Peyer's patch (tissue), 4 donors: ENCODE measurements at places on chromosomes 1 and 21. TPM values are rescaled to one million over a fixed set of nuclear protein-coding genes. Genes with fewer than 3 reads are reported as not detected.

DNA sequence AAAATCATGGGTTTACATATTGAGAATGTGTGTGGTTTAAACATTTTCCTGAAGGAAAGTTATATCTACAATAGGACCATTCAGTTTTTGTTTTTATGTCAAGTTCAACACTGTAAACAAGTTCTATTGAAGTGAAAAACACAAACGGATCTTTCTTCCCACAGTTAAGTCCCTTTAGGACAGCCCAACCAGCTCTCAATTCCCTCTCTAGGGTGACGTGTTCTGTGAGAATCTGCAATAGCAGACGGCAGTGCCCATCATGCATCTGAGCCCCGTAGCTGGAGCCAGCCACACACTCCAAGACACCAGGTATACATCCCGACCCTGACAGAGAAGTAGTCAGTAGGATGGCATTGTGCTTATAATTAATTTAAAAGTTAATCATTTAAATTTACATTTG, 26.3 kb upstream of the IVNS1ABP start:
- DNase-seq = no peak
- H3K36me3 ChIP-seq = no peaks in the 10 kb centered on the region
- H3K27me3 ChIP-seq = no peaks in the 10 kb centered on the region
- H3K4me1 ChIP-seq = peaks cover 8% of the 10 kb centered on the region

GRCh38 chr1:14894811-14895560, 258.6 kb upstream of the TMEM51 start:
- no peak overlapping the region for H3K27ac ChIP-seq
- DNase-seq = no peak
- H3K36me3 ChIP-seq = no peaks in the 10 kb centered on the region
- H3K4me1 ChIP-seq = no peaks in the 10 kb centered on the region
- no peaks in the 10 kb centered on the region for H3K27me3 ChIP-seq

DNA sequence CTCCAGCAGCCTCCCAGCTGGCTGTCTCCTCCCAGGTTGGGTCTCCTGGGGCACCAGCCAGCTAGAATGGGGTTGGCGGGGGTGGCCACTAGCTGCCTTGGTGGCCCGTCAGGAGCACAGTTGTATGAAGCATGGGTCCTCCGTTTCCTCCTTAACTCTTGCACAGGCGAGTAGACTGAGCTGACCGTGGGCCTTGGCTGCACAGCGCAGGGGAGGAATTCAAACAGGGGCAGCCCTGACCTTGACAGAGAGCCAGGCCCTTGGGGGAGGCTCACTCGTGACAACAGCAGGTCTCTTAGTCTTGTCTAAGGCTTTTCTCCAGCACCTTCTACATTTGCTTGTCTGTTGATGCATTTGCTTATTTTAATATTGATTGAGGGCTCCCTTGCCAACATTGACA, 114.1 kb downstream of the PRDM2 start:
- no peaks in the 10 kb centered on the region for H3K36me3 ChIP-seq
- no peaks in the 10 kb centered on the region for H3K4me1 ChIP-seq
- H3K27ac ChIP-seq = no peak overlapping the region
- no peak overlapping the region for H3K4me3 ChIP-seq

LCE2C gene
- total RNA-seq = not detected

- H3K4me1 ChIP-seq = no peaks in the 10 kb centered on the region
- H3K4me3 ChIP-seq = no peak overlapping the region
- no peaks in the 10 kb centered on the region for H3K27me3 ChIP-seq
- no peak for DNase-seq
- no peaks in the 10 kb centered on the region for H3K36me3 ChIP-seq
Measured at GRCh38 chr1:116164150-116164549, 53.0 kb downstream of the MAB21L3 start.

REN gene
- total RNA-seq = not detected

DNA sequence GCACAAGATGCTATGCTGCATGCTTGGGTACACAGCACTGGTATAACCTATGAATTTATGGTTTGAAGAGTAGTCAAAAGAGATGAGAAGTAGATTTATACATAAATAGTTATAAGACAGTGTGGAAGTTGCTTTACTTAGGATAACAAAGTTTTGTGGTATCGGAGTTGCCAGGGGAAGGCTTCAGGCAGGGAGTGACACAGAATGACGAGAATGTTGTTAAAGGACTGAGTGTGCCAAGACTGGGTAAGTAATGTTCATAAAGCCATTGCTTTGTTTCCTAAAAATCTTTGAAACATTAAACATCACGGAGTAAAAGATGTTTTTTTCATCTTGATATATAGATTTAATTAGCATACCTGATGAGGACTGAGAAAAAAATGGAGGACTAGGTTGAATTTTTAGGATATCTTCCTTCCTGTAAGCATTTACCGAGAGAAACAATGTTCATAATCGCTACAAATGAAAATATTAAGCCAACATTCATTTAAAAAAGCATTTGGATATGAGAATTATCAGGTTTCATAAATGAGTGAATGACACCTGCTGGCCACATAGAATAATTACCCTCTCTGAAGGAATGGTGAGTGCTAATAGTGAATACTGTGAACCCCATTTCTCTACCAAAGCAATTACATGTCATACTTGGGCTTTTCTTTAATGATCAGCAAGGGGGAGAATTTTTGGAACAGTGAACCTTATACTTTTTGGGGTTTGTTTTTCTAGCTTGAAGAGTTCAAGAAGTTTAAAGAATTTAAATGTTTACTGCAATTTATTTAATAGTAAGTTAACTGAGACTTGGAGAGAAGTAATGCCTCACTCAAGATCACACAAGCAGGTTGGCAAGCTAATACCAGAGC, 28.4 kb downstream of the EXTL2 start:
- H3K4me1 ChIP-seq = no peaks in the 10 kb centered on the region
- H3K4me3 ChIP-seq = no peak overlapping the region
- no peaks in the 10 kb centered on the region for H3K36me3 ChIP-seq
- H3K27me3 ChIP-seq = no peaks in the 10 kb centered on the region
- DNase-seq = no peak

GRCh38 chr1:109790329-109790728, 26.6 kb upstream of the EPS8L3 start:
- no peaks in the 10 kb centered on the region for H3K36me3 ChIP-seq
- DNase-seq = no peak
- H3K27me3 ChIP-seq = no peaks in the 10 kb centered on the region
- H3K27ac ChIP-seq = no peak overlapping the region

- no peak overlapping the region for H3K27ac ChIP-seq
- no peak overlapping the region for H3K4me3 ChIP-seq
- no peak for DNase-seq
- no peaks in the 10 kb centered on the region for H3K4me1 ChIP-seq
- no peaks in the 10 kb centered on the region for H3K27me3 ChIP-seq
Measured at GRCh38 chr1:200237066-200237465, 172.8 kb downstream of the ZNF281 start.

- H3K27ac ChIP-seq = peak within 1 kb of the TSS; percentile 70
- DNase-seq = no peak
- peak within 1 kb of the TSS; percentile 16 for H3K4me3 ChIP-seq
- H3K27me3 ChIP-seq = no peaks in the 10 kb centered on the region
- H3K36me3 ChIP-seq = no peaks in the 10 kb centered on the region
Measured at GRCh38 chr21:14545906-14546480, at the start of gene SAMSN1. Gene SAMSN1, minus strand, starts transcription at chr21:14546315. Its CDS starts 54 bp downstream, at chr21:14546261.

CFAP107 gene
- not detected for total RNA-seq

DNA sequence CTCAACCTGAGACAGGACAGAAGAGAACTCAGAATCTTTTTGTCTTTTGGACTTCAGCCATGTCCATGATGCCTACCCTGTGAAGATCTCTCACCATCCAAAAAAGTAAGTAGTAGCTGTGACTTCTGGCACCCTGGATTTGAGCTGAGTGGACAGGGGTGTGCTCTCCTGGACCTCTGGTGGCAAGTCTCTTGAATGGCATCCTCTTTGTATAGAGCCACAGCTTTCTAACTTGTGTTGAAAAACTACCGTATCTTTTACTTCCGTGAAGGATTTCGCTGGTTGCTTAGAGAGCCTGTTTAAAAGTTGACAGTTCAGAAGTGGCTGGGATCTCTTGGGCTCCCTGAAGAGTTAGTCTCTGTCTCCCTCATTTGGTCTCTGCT, 1.8 kb downstream of the MFN2 start:
- peaks cover 47% of the 10 kb centered on the region for H3K4me1 ChIP-seq
- no peaks in the 10 kb centered on the region for H3K27me3 ChIP-seq
- no peaks in the 10 kb centered on the region for H3K36me3 ChIP-seq

DNA sequence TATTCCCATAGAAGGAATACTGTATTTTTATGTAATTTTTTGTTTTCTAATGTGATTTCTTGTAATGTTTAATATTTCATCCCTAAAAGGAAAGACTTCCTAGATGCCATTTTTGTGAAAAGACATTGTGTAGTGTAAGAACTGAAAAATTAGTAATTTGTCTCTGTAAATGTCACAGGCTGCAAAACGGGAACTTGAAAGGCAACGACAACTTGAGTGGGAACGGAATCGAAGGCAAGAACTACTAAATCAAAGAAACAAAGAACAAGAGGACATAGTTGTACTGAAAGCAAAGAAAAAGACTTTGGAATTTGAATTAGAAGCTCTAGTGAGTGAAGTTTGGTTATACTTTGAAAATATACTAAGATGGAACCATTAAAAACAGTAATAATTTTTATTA, 132.2 kb downstream of the ITSN1 start:
- H3K4me1 ChIP-seq = no peaks in the 10 kb centered on the region
- H3K4me3 ChIP-seq = no peak overlapping the region
- H3K27me3 ChIP-seq = no peaks in the 10 kb centered on the region
- H3K27ac ChIP-seq = no peak overlapping the region

GRCh38 chr1:4461726-4462290, 192.6 kb upstream of the AJAP1 start:
- no peaks in the 10 kb centered on the region for H3K36me3 ChIP-seq
- H3K4me3 ChIP-seq = no peak overlapping the region
- no peaks in the 10 kb centered on the region for H3K27me3 ChIP-seq
- no peaks in the 10 kb centered on the region for H3K4me1 ChIP-seq
- no peak for DNase-seq
- no peak overlapping the region for H3K27ac ChIP-seq

- no peak overlapping the region for H3K4me3 ChIP-seq
- peaks cover 96% of the 10 kb centered on the region for H3K36me3 ChIP-seq
- no peaks in the 10 kb centered on the region for H3K27me3 ChIP-seq
- no peak overlapping the region for H3K27ac ChIP-seq
- no peaks in the 10 kb centered on the region for H3K4me1 ChIP-seq
Measured at GRCh38 chr1:40766560-40766959, 17.0 kb upstream of the KCNQ4 start.

DNA sequence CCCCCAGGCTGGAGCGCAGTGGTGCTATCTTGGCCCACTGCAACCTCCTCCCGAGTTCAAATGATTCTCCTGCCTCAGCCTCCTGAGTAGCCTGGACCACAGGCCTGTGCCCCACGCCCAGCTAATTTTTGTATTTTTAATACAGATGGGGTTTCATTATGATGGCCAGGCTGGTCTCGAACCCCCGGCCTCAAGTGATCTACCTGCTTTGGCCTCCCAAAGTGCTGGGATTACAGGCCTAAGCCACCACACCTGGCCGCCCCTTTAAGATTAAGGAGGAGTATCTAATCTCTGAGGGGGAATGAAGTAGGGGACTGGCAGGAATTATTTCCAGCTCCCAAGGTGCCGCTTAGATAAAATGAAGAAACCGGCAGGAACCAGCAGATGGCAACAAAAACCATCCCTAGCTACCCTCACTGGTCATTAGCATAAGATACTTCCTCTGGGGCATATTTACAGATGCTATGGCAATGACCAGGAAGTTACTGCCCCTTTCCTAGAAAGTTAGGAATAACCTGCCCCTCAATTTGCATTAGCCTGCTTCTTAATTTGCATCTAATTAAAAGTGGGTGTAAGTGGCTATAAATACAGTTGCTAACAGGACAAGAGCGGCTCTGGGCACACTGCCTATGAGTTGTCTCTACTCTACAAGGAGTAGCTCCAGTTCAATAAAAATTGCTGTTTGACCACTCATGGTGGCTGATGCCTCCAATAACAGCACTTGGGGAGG, 7.1 kb upstream of the NSUN4 start:
- no peak overlapping the region for H3K4me3 ChIP-seq
- peak; percentile 56 for DNase-seq
- no peak overlapping the region for H3K27ac ChIP-seq

DNA sequence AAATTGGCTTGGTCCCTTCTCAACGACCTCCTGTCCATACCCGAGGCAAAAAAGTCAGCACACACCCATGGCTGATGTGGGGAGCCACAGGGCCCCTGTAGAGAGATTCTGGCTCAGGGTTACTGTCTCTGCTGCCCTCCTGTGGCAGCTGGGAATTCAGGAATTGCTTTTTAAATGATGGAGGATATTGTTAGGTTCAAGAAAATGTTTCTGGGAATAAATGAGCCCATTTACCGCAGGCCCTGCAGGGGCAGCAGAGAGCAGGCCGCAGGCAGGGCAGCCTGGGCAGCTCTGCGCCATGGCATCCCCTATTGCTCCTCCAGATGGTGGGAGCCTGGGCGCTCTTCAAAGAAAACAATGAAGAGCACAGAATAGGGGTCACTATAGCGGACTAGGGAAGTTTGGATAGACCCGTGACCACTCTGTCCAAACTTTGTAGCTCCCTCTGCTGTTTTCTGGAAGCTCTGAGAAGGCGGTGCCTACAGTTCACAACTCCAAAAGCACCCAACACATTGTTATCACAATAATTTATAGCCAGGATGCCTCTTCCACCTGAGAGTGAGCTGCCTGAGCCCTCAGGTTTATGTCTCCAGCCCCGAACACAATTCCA, 201.1 kb downstream of the BACH1 start:
- H3K27me3 ChIP-seq = no peaks in the 10 kb centered on the region
- H3K4me1 ChIP-seq = no peaks in the 10 kb centered on the region
- DNase-seq = no peak
- H3K27ac ChIP-seq = no peak overlapping the region
- H3K36me3 ChIP-seq = no peaks in the 10 kb centered on the region

DNA sequence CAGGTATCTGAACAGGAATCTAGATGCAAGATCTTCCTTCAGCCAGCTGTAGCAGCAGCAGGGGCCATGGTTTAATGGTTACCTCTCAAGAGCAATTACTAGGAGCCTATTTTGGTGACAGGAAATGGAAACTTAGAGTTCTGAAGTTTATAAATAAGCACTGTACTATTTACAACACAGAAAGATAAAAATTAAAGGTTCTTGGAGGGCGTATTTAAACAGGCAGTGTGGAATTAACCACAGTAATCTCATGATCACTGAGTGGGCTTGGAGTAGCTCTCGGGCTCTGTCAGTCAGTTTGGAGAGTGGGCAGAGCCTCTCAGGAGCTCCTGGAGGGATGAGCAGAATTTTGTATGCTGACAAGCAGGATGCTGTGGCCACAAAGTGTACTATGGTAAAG, 10.2 kb upstream of the FCRL5 start:
- no peak overlapping the region for H3K4me3 ChIP-seq
- no peaks in the 10 kb centered on the region for H3K36me3 ChIP-seq
- no peak for DNase-seq
- no peak overlapping the region for H3K27ac ChIP-seq
- H3K27me3 ChIP-seq = no peaks in the 10 kb centered on the region

GRCh38 chr1:9238134-9238533, 3.6 kb downstream of the H6PD start:
- no peaks in the 10 kb centered on the region for H3K27me3 ChIP-seq
- H3K27ac ChIP-seq = no peak overlapping the region
- no peak for DNase-seq
